Activated naive CD8-positive, alpha-beta T cell treated with anti-CD3 and anti-CD28 coated beads for 36 hours (primary cell): ENCODE measurements at places on chromosomes 2 and 18. TPM values are rescaled to one million over a fixed set of nuclear protein-coding genes. Genes with fewer than 3 reads are reported as not detected.

DNA sequence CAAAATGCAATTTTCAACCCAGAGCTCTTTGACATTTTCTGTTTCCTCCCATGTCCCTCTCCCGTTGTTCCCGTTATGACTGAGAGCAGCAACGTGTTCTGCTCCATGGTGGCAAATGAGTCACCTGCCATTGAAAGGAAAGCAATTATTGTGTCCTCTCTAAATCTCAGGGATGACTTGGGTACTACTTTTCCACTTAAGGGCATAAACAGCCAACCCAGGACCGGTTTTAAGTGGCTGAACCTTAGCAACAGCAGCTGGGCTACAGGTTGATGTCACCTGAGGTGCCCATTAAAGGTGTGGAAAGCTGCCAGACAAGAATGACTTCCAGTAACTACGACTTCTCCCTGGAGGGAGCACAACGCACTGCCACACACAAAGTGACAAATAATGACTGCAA, 236.8 kb downstream of the NCKAP5 start:
- no peak for DNase-seq

GRCh38 chr2:18479947-18480369, 80.5 kb downstream of the RDH14 start:
- DNase-seq: no peak

The MRPL53 gene
- total RNA-seq: 111 TPM

The CBLN2 gene
- total RNA-seq: not detected

The CAVIN2 gene
- total RNA-seq: not detected
